ENCODE measurements at places on chromosomes 6 and 20. TPM values are rescaled to one million over a fixed set of nuclear protein-coding genes. Genes with fewer than 3 reads are reported as not detected.

- DNase-seq, result no peak
Measured at GRCh38 chr20:56443654-56444540, 24.5 kb upstream of the RTF2 start.

- DNase-seq, result peak; percentile 38
Measured at GRCh38 chr6:137681445-137682009, 185.5 kb upstream of the TNFAIP3 start.

GRCh38 chr6:33609019-33609418, 12.1 kb upstream of the ITPR3 start:
- no peak for DNase-seq

GRCh38 chr6:116529466-116530290, 15.8 kb downstream of the TRAPPC3L start:
- no peak for DNase-seq

OR2B6 gene
- total RNA-seq, result not detected

HSPA1B gene
- total RNA-seq, result 60.4 TPM

MUC21 gene
- total RNA-seq, result not detected

HLA-DPA1 gene
- total RNA-seq, result not detected

KIF13A gene
- 16.9 TPM for total RNA-seq

Measured in NCI-H460 (cell line).